ENCODE measurements at places on chromosomes 5 and 9. TPM values are rescaled to one million over a fixed set of nuclear protein-coding genes. Genes with fewer than 3 reads are reported as not detected.

DNA sequence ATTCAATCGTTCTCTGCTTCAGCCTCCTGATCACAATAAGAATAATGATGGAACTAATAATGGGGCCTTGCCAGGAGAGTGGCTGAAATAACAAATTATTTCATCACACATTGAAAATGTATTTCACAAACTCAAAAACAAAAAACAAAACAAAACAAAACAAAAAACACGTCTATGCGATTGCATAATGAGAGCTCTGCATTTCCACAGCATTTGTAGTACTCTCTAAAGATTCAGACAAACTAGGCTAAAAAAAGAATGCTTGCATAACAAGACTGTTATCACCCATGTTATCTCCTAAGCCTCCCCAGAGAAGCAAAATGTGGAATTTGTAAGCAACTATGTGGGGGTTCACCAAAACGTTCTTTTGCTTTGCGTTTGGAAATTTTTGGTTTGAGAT lies 48.1 kb downstream of the PRELID2 start:
- no peaks in the 10 kb centered on the region for H3K4me1 ChIP-seq
- no peaks in the 10 kb centered on the region for H3K27me3 ChIP-seq
- DNase-seq = no peak
- no peaks in the 10 kb centered on the region for H3K36me3 ChIP-seq
- H3K27ac ChIP-seq = no peak overlapping the region
- no peak overlapping the region for H3K4me3 ChIP-seq

DNA sequence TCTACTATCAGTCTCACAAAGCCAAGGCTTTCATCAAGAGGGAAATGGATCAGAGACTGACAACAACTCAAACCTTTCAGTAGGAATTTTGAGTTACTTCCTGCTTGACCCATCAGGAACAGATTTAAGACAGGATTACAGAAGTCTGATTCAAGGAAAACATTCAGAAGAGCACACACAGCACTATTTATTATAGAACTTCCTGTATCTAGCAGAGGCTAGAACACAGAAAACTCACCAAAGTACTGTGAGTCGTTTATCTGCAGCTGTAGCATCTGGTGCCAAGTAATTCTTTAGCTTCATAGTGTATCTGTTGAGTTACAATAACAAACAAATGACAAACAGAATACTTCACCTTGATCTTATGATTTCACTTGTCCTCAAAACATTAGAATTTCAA lies 13.8 kb downstream of the LEAP2 start:
- no peak for DNase-seq
- H3K4me1 ChIP-seq = peaks cover 12% of the 10 kb centered on the region
- H3K4me3 ChIP-seq = no peak overlapping the region
- no peaks in the 10 kb centered on the region for H3K27me3 ChIP-seq
- H3K27ac ChIP-seq = no peak overlapping the region

DNA sequence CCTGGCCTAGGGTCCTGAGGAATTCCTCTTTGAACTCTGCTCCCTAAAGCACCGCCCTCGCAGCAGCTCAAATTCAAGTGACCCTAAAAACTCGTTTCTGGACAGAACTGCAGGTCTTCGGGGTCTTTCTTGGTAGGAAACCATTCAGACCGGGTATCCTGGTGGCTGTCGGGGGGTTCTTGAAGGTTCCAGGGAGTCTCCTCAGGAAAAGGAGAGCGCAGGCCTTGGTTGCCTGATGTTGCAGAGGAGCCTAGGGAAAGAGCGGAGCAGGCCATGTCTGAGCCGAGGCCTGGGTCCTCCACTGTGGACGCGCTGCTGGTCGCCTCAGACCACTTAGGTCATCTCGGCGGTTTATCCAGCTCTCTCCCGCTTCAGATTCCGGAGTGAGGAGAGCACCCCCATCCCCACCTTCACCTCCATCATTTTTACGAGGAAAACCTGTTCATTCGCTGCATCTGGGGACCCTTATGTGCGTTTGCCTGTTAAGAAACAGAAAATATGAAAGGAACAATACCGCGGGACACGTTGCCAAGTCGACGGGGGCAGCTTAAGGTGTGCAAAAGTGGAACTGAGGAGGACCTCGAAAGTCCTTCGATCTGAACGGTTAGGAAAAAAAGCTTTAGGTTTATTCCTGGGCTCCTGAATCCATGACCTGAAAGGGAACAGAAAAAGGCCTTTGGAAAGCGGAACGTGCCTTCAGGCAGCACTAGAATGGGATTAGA lies 299.4 kb downstream of the PARP8 start:
- H3K27me3 ChIP-seq = peaks cover 67% of the 10 kb centered on the region
- H3K36me3 ChIP-seq = no peaks in the 10 kb centered on the region

- H3K4me3 ChIP-seq = peak overlapping the region; percentile 86
- no peak for DNase-seq
- peaks cover 38% of the 10 kb centered on the region for H3K36me3 ChIP-seq
- H3K27me3 ChIP-seq = no peaks in the 10 kb centered on the region
These were observed 1.2 kb downstream of the DUSP1 start for GRCh38 chr5:172769616-172770373.

The EIF4E1B gene
- not detected for total RNA-seq

DNA sequence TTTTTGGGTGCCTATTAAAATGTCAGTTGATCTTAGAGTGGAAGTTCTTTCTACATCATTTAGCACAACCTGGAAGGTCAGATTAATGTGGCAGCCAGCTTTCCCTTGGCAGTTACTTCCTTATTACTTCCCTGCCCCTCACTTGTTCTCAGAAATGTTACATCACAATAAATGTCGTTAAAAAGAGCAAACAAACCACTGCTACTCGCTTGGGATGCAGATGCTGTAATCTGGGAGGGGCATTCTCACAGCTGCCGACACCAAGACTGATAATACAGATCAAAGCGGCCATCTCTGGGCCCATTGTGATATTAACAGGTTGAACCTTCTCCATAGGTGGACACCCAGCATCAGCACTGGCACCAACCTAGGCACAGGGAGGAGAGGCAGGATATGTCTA lies 29.3 kb downstream of the PLAC8L1 start:
- DNase-seq = no peak
- H3K27ac ChIP-seq = no peak overlapping the region
- no peak overlapping the region for H3K4me3 ChIP-seq

- no peak overlapping the region for H3K4me3 ChIP-seq
- H3K27ac ChIP-seq = no peak overlapping the region
These were observed 54.1 kb upstream of the STK32A start for GRCh38 chr5:147180751-147181150.

The LMX1B gene
- total RNA-seq = not detected

- no peaks in the 10 kb centered on the region for H3K36me3 ChIP-seq
- no peak for DNase-seq
- H3K27me3 ChIP-seq = no peaks in the 10 kb centered on the region
- H3K4me3 ChIP-seq = peak overlapping the region; percentile 35
- no peak overlapping the region for H3K27ac ChIP-seq
These were observed 2.4 kb upstream of the RXRA start for GRCh38 chr9:134323741-134324358.

GRCh38 chr5:108379722-108380530 lies 2.0 kb downstream of the FBXL17 start:
- peaks cover 42% of the 10 kb centered on the region for H3K4me1 ChIP-seq
- peak overlapping the region; percentile 94 for H3K27ac ChIP-seq
- H3K4me3 ChIP-seq = peak overlapping the region; percentile 94
- no peak for DNase-seq

DNA sequence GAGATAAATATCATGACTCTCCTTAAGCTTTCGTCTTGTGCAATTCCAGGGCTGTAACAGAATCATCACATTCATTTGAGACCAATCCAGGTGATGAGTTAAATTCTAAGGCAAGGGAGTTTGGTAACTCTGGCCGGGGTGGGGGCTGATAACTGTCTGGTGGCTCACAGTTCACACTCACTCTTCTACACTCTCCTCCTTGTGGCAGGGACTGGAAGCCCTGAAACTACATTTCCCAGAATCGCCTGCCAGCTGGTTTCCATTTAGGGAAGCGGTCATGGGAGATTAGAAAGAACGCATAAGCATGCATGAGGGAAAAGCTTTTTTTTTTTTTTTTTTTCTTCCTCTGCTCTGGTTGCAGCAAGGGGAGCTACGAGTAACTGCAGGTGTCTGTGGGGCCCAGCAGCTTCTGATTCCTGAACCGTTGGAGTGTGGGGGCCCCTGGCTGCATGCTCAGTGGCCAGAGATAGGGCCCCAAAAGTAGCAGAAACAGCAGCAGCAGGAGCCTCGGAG lies 154.8 kb upstream of the TBC1D2 start:
- no peak overlapping the region for H3K27ac ChIP-seq
- no peak for DNase-seq
- peaks cover 7% of the 10 kb centered on the region for H3K27me3 ChIP-seq
- peaks cover 19% of the 10 kb centered on the region for H3K4me1 ChIP-seq
- H3K36me3 ChIP-seq = no peaks in the 10 kb centered on the region

DNA sequence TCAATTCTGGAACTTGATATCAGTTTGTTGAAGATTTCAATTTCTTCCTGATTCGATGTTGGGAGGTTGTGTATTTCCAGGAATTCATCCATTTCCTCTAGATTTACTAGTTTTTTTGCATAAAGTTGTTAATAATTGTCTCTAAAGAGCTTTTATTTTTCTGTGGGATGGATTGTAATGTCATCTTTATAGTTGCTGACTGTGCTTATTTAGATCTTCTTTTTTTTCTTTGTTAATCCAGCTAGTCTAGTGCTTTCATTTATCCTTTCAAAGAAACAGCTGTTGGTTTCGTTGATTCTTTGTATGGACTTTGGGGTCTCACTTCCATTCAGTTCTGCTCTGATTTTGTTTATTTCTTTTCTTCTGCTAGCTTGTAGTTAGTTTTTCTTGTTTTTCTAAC lies 302.0 kb upstream of the DMAC1 start:
- H3K4me3 ChIP-seq = no peak overlapping the region
- no peak overlapping the region for H3K27ac ChIP-seq
- no peak for DNase-seq

DNA sequence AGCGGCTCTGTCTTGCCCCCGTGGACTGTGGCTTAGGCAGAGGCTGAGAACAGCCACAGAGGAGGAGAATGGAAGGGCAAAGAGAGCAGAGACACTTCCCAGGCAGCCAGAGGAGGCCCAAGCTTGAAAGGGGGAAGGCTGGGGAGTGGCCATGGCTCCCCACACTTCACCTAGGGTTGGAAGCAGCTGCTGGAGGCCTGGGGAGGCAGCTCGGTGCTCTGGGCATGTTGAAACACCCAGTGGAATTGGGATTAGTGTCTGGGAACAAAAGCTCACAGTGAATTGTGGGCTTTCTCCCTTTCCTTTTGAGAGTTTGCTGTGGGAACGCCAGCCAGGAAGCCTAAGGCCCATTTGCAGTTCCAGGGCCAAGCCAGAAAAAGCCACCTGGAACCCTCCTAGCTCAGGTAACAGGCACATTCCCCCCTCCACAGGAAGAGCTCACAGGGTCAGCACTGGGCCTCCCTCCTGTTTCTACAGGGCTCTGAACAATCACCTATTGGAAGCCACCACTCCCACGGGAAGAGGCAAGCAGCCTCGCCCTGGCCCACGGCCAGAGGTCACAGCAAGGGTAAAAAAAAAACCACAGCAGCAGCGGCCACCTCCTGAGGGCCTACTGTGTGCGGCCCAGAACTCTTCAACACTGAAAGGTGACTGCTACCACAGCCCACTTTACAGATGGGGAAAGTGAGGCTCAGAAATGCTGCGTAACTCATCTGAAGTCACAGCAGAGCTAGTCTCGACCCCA lies 20.2 kb downstream of the EEIG1 start:
- peaks cover 44% of the 10 kb centered on the region for H3K36me3 ChIP-seq
- DNase-seq = no peak
- H3K27me3 ChIP-seq = no peaks in the 10 kb centered on the region
- no peak overlapping the region for H3K4me3 ChIP-seq

- H3K4me3 ChIP-seq = no peak overlapping the region
- DNase-seq = no peak
- H3K4me1 ChIP-seq = no peaks in the 10 kb centered on the region
- H3K27me3 ChIP-seq = peaks cover 1% of the 10 kb centered on the region
These were observed 112.8 kb upstream of the SLC25A48 start for GRCh38 chr5:135721548-135722090.

DNA sequence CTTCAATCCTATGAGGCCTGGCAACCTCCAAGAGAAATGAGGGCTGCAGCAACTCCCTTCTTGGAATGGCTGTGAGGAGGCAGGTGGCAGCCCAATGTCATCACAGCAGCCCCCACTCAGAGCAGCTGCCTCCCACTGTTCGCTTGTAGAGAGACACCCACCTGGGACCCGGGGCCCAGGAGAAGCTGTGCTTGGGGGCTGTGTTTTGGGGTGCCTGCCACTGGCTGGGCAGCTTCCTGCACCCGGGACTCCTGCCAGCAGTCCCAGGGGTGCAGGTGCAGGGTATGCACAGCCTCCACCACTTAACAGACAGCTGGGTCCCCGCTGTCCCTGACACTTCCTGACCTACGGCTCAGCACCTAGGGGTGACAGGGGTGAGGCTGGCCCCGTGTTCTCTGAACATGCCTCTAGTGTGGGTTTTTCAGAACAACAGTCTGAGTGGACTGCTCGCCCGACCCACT lies 26.2 kb downstream of the NIPAL4 start:
- H3K4me3 ChIP-seq = peak overlapping the region; percentile 56
- H3K27ac ChIP-seq = peak overlapping the region; percentile 95
- H3K36me3 ChIP-seq = peaks cover 90% of the 10 kb centered on the region
- no peaks in the 10 kb centered on the region for H3K27me3 ChIP-seq

The OTULINL gene
- total RNA-seq = 0.27 TPM

The HARS1 gene
- 78.2 TPM for total RNA-seq

DNA sequence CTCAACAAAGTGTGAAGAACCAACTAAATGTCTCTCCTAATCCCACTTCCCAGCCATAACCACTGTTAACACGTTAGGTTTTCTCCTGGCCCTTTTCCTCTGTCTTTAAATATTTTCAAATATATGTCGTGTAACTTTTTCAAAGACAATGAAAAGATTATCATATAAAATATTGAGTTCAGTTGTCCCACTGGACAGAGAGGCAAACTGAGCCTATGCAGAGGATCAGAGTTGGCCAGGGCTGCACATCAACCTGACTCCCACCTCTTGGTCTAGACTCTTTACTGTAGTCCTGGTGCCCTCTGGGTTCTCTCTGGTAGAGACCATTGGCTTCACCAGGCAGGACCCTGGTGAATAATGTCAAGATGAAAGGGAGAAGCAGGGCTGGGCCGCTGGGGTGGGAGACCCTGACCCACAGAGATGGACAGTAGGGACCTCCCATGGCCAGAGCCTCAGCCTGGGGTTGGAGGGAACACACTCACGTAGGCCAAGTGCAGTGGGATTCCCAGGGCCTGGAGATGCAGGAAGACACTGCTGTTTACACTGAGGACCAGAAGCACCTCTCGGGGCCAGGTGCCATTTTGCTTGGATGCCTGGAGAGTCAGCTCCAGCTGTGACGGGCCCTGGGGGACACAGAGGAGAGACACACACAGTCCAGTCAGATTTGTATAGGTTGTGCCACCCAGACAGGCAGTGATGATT lies 25.1 kb downstream of the ENG start:
- H3K4me1 ChIP-seq = no peaks in the 10 kb centered on the region
- H3K27ac ChIP-seq = no peak overlapping the region
- no peak overlapping the region for H3K4me3 ChIP-seq
- peaks cover 3% of the 10 kb centered on the region for H3K36me3 ChIP-seq
- no peaks in the 10 kb centered on the region for H3K27me3 ChIP-seq

GRCh38 chr5:102911973-102912372 lies 156.9 kb downstream of the PAM start:
- no peaks in the 10 kb centered on the region for H3K36me3 ChIP-seq
- H3K27ac ChIP-seq = no peak overlapping the region
- no peaks in the 10 kb centered on the region for H3K4me1 ChIP-seq
- no peak for DNase-seq

- no peaks in the 10 kb centered on the region for H3K4me1 ChIP-seq
- DNase-seq = no peak
- no peak overlapping the region for H3K27ac ChIP-seq
- H3K4me3 ChIP-seq = no peak overlapping the region
- H3K27me3 ChIP-seq = no peaks in the 10 kb centered on the region
- no peaks in the 10 kb centered on the region for H3K36me3 ChIP-seq
These were observed 1228.3 kb upstream of the WWC1 start for GRCh38 chr5:167063116-167063515.

The CCIN gene
- not detected for total RNA-seq
